Muscle of back (tissue), 13 donors: ENCODE measurements at places on chromosomes 3 and 15.

GRCh38 chr3:99388780-99389179 lies 249.6 kb upstream of the COL8A1 start:
- DNase-seq: peak; percentile 51

GRCh38 chr3:65130782-65131181 lies 443.0 kb upstream of the ADAMTS9 start:
- DNase-seq: peak; percentile 7

GRCh38 chr3:50604628-50605588 lies 6.7 kb downstream of the CISH start:
- no peak for DNase-seq

GRCh38 chr3:141332416-141332815 lies 35.9 kb upstream of the ZBTB38 start:
- DNase-seq: no peak

- DNase-seq: peak; percentile 83
Observed at GRCh38 chr3:153163393-153163724, 1.3 kb downstream of the RAP2B start.

DNA sequence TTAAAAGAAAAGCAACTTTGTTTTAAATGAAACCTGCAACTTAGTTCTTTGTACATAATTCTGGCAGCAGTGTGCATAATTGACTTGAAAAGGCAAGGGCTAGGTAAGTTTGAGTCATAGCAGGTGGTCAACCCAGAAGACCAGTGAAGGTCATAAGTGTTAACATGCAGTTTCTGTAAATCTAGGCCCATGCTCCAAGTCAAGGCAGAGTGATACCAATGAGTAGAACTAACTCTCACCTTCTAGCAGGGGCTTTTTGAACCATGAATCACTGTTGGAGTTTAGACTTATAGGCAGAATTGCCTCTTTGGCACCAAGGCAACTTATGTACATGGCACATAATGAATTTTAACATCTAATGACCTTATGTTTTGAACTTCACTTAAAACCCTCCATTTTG lies 29.5 kb upstream of the IL20RB start:
- no peak for DNase-seq

- no peak for DNase-seq
Observed at GRCh38 chr3:103906304-103906703, 1460.4 kb upstream of the ALCAM start.

- DNase-seq: peak; percentile 73
Observed at GRCh38 chr3:129602730-129603560, 3.5 kb downstream of the PLXND1 start.

DNA sequence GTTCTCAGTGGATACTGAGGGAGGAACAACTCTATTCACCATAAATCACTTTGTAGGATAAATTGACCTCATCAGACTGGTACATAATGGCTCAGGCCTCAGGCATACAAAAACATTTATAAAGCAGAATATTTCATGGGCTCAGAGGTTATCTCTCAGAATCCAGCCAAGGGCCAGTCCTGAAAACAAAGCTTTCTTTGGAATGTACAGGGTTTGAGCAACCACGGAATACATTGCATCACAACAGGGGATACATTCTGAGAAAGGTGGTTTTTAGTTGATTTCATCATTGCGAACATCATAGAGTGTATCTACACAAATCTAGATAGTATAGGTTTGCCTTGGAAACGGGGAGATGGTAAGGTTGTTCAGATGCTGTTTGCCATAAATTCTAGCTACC lies 33.4 kb upstream of the CTDSPL2 start:
- no peak for DNase-seq

- DNase-seq: no peak
Observed at GRCh38 chr3:61964566-61964965, 403.2 kb downstream of the PTPRG start.
